ENCODE measurements at places on chromosomes 2 and 18.

DNA sequence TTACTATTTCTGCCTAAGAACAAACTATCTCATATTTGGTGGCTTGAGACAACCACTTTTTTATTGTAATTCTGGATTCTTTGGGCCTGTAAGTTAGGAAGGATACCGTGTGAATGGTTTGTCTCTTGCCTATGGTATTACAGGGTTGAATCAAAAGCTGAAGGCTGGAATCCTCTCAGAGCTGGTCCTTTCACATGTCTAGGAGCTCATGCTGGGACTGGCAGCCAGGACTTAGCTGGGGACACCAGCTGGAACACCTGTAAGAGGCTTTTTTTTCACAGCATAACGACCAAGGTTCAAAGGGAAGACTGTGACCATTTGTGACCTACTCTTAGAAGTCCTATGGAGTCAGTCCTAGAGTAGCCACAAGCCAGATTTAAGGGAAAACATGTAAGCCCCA lies 226.3 kb downstream of the ZNF804A start:
- DNase-seq: no peak

DNA sequence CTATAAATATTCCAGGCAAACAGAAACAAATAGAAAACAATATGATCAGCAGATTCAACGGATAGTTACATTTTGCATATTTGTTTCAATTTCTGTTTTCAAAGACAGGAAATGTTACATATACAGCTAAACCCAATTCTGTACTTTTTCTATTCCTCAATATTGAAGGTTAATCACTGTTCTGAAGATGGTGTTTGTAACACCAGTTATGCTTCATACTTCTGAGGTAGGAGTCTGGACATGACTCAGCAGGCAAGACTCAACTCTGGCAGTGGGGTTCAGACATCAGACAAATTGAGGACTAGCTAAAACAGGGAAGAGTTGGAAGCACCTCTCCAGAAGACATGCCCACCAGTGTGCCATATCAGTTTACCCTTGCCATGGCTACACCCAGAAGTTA lies 16.6 kb downstream of the SERPINB13 start:
- no peak for DNase-seq

DNA sequence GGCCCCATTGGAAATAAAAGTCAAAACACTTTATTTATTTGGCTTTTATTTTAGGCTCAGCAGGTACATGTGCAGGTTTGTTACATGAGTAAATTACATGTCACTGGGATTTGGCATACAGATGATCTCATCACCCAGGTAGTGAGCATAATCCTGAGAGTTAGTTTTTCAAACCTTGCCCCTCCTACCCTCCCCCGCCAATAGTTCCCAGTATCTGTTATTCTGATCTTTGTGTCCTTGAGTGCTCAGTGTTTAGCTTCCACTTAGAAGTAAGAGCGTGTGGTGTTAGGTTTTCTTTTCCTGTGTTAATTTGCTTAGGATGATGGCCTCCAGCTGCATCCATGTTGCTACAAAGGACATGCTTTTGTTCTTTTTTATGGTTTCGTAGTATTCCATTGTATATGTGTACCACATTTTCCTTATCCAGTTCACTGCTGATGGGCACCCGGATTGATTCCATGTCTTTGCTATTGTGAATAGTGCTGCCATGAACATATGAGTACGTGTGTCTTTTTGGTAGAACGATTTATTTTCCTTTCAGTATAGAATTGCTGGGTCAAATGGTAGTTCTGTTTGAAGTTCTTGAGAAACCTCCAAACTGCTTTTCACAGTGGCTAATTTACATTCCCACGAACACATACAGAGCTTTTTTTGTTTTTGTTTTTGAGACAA lies 47.9 kb downstream of the ARMC9 start:
- no peak for DNase-seq

- peak; percentile 56 for DNase-seq
Measured at GRCh38 chr18:47247416-47248114, 3.9 kb downstream of the SKOR2 start.

DNA sequence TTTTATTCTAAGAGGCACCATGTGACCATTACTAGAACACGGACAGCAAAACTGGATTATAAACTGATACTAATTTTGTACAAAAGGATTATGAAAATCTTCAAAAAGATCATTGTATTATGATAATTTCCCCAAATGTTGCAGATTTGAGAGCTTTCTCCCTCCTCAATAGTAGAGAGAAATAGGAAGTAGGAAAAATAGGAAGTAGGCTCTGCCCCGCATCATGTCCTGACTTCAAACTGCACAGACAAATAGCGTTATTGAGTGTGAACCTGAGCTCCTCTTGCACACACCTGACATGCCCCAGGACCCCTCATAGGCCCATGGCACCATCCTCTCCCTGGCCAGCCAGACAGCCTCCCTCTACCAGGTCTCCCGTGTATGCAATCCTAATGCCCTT lies 25.4 kb downstream of the CHRNA1 start:
- DNase-seq: no peak

DNA sequence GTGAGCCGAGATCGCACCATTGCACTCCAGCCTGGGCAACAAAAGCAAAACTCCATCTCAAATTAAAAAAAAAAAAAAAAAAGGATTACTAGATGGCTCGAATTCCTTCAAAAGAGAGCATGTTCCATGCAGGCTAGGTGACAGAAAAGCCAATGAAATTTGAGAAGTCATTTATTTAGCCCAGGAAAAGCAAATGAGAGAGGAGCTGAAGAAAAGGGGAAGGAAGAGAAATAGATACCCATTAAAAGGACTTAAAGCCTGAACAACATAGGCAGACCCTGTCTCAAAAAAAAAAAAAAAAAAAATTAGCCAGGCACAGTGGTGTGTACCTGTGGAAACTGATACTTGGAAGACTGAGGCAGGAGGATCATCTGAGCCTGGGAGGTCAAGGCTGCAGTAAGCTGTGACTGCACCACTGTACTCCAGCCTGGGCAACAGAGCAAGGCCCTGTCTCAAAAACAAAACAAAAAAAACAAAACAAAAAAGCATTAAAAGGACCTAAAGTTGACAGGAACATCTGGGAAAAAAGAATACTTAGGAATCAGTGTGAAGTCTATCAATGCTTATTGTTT lies 11.1 kb downstream of the SEPTIN10 start:
- DNase-seq: no peak

GRCh38 chr18:62486290-62486964 lies 36.4 kb upstream of the ZCCHC2 start:
- no peak for DNase-seq

DNA sequence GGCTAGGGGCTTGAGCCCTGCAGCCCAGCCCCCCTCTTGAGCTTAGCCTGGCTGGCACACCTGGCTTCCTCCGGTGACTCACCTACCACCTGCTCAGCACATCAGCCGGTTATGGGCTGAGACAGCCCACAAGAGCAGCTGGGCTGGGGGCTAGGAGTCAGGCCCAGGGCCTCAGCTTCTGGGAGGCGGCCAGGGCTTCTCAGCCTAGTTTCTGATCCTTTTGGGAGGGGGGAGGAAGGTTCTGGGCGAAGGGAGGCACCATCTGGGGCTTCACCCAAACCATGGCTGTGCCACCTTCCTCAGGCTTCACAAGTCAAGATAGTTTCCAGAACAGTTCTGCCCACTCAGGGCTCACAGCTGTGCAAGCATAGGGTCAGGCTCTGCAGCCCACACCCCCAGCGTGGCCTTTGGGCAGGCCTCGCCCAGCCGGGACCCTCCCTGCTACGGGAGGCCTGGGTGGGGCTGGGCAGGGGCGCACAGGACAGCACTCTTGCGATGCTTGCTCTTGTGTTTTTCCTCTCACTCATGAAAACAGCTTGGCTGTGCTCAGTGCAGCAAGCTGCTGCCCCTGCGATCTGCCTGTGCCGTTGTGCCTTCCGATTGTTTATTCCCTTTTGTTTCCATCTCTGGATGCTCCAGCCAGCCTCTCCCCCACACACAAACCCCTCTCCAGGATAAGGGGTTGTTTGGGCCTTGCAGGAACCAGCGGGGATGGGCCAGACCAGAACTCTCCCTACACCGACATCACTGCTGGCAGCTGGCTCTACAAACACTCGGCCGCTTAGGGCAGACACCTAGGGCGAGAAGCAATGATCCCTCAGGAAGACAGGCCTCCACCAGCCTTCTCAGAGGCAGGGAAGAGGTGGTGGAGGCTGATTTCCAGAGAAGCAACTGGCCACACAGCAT lies 26.1 kb upstream of the SEMA4C start:
- DNase-seq: no peak

DNA sequence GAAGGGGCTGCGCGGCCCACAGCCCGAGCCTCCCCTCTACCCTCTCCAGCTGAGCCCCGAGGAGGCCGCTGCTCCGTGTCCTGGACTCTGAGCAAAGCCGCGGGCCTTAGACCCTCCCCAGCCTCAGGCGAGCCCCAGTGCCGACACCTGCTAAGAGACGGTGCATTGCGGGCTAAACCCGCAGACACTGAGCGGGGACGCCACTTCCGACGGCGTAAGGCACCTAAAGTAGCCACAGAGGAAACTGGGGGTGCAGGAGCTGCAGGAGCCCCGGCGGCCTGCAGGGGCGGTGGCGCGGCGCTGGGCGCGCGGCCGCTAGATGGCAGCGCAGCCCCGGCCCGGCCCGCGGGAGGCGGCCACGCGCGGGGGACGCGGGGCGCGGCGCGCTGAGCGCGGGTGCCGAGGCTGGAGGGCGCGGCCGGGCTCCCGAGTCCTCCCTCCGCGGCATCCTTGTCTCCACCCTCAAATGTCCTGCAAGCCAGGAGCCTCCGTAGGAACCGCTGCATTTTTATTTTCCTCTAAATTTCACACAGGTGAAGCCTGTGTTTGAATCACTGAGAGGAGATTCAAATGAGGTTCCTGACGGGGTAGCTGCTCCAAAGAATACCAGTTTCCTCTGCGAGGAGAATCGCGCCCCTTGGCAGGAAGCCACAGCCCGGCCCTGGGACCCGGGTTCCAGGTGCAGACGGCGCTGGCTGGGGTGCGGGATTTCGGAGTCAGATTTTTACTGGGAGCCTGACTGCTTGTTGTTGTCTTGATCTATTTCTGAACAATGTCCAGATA lies 650.5 kb downstream of the GALR1 start:
- DNase-seq: peak; percentile 83

- DNase-seq: no peak
Measured at GRCh38 chr18:25062720-25063119, 289.2 kb downstream of the ZNF521 start.

DNA sequence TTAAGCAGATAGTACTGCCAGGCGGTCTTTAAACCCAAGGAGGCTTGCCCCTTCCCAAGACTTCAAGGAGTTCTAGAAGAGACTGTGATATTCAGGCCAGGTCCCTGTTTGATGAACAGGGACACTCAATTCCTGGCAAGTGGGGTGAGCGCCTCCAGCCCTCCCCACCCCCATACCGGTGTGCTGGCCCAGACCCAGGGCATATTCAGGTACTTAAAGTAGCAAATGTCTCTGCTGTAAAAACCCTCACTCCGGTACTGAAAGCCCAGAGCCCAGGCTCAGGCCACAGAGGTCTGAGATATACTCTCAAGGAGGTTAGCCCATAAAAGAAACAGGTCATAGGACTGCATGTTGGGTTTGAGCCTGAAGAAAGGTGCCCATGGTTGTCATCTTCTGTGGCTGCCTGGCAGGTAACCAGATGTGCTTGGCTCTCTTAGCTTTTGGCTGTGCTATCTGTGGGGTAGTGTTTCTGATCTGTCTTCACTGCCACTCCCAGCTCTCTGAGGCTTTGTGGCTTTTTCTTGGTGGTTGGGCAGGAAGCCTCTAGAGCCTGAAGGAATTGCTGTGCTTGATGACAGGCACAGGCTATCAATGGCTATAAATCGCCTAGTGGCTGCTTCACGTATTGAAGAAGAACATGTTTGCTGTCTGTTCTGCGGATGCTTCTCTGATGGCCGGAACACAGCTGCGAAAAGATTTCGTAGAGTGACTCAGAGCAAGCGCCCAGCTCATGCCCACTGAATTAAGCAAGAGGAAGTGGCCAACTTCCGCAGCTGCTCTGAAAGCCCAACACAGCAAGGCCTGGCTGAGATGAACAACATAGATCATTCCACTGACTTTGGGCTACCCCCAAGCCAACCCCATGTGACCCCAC lies 63.3 kb upstream of the ALPP start:
- peak; percentile 6 for DNase-seq

GRCh38 chr2:48914477-48915089 lies 159.1 kb upstream of the LHCGR start:
- no peak for DNase-seq

DNA sequence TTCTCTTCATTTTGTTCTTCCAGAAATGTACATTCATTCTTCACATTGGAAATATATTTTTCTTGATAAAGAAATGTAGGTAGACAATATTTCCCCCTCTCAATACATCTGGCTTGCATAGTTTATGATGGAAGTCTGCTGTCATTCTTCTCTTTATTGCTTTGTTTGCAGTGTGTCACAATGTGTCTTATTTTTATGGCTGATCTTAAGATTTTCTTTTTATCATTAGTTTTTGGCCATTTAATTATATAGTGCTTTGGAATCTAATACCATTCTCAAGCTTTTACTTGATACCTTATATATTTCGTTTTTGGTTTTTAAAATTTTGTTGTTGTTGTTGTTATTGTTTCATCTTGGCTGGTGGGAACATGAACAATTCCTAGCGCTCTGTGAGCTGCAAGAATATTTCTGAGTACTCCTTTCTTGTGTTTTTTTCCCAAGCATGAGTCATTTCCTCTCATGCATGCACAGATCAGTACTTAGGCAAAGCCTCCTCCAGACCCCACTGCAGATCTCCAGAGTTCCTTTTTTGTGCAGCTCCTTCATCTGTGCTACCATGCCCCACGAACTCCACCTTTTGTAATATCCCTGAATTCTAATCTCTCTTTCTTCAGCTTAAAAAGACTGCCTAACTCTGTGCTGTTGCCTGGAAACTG lies 13.7 kb upstream of the MMADHC start:
- no peak for DNase-seq

GRCh38 chr2:140063356-140063755 lies 1283.2 kb upstream of the NXPH2 start:
- DNase-seq: peak; percentile 31

Measured in eye (tissue), 1 donor.